ENCODE measurements at places on chromosomes 2 and 18.

DNA sequence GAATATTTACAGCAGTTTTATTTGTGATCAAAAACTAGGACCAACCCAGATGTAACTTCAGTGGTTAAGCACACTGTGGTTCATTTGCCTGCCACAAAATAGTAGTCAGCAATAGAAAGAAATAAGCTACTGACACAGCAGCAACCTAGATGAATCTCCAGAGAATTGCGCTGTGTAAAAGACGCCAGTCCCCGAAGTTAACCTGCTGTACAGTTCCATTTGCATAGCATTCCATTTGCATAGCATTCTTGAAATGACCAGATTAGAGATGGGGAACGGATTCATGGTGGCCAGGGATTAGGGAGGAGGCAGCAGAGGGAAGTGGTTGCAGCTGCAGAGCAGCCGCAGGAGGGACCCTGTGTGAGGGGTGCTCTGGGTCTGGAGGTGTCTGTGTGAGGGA lies 39.3 kb upstream of the NFATC1 start:
- H3K27ac ChIP-seq = no peak overlapping the region
- DNase-seq = no peak
- H3K4me1 ChIP-seq = no peaks in the 10 kb centered on the region
- H3K4me3 ChIP-seq = no peak overlapping the region

DNA sequence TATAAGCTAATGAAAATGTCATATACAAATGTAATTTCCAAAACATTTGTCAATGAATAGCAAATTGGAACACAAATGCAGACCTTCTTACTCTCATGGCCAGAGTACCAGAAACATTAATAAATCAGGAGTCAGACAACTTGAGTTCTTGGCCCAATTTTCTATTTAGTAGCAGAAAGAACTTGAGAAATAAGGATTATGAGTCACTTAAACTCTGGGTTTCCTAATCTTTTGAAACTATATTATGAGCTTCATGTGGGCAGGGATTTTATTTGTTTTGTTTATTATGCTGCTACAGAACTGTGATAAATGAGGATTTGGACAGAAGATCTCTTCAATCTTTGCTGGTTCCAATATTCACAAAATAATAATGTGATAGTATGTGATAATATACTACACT lies 686.7 kb downstream of the NR4A2 start:
- H3K27ac ChIP-seq = no peak overlapping the region
- H3K27me3 ChIP-seq = no peaks in the 10 kb centered on the region
- no peaks in the 10 kb centered on the region for H3K4me1 ChIP-seq
- no peak overlapping the region for H3K4me3 ChIP-seq

DNA sequence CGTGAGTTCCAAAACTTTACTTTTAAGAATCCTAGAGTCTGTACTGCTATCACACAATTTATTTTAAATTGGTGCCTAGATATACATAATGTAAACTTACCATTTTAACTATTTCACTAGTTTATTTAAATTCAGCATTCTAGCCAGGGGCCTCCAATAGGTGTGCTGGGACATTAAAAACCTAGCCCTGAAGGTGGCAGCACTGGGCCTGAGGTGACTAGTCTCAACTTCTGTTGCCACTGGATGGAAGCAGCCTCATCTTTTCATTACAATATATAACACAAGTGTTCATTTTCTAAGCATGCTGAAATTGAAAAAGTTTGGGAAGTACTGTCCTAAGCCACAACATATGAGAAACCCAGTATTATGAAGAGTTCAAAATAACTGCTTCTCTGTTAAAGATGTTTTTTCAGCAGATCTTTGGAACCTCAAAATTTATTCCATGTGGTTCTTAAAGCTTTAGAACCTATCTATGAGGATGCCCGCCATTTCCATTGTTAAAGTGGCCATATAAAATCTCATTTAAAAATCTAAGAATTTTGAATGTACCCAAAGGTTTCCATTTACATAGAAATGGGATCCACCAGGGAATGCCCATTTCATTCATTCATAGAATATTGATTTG lies 2.9 kb upstream of the RBBP8 start:
- H3K27me3 ChIP-seq = no peaks in the 10 kb centered on the region
- no peaks in the 10 kb centered on the region for H3K36me3 ChIP-seq
- peaks cover 8% of the 10 kb centered on the region for H3K4me1 ChIP-seq
- H3K27ac ChIP-seq = no peak overlapping the region
- peak; percentile 87 for DNase-seq

GRCh38 chr2:12429779-12430406 lies 286.8 kb upstream of the TRIB2 start:
- DNase-seq = no peak
- no peaks in the 10 kb centered on the region for H3K27me3 ChIP-seq
- no peak overlapping the region for H3K4me3 ChIP-seq
- no peaks in the 10 kb centered on the region for H3K36me3 ChIP-seq
- peaks cover 8% of the 10 kb centered on the region for H3K4me1 ChIP-seq
- H3K27ac ChIP-seq = no peak overlapping the region

GRCh38 chr2:45986509-45986908 lies 310.7 kb upstream of the EPAS1 start:
- no peaks in the 10 kb centered on the region for H3K36me3 ChIP-seq
- no peak overlapping the region for H3K27ac ChIP-seq
- H3K4me3 ChIP-seq = no peak overlapping the region
- H3K4me1 ChIP-seq = peaks cover 6% of the 10 kb centered on the region
- DNase-seq = no peak

DNA sequence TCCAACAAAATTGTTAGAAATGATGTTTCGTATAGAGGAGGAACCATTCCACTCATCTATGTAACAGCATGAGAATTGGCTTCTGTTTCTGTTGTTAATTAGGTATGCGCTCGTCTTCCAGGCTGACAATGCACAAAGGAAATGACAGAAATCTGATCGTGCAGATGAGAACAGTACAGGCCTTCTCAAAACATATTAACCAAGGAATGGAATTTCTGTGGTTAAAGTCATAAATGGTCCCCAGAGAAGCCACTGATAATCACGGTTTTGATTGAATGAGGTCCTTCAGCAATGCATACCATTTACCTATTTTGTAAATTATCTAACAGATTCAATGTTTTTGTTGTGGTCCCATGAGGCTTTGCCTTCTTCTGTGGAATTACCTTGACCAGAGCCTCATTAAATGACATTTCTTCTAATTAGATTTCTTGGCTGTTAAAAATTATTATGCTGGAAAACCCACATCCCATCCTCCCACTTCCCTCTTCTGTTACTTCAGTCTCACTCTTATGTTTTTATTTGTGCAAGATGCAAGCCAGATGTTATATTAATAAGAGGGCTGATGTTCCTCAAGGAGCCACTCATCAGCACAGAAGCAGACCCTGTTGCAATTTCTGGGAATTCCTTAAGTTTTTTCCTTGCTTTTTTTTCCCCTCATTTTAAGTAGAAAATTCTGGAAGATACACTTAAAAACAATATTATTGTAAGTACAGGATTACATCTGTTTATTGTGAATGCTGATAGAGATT lies 395.8 kb downstream of the PID1 start:
- no peak overlapping the region for H3K27ac ChIP-seq
- H3K36me3 ChIP-seq = no peaks in the 10 kb centered on the region
- H3K4me3 ChIP-seq = no peak overlapping the region
- no peak for DNase-seq
- no peaks in the 10 kb centered on the region for H3K27me3 ChIP-seq
- no peaks in the 10 kb centered on the region for H3K4me1 ChIP-seq

DNA sequence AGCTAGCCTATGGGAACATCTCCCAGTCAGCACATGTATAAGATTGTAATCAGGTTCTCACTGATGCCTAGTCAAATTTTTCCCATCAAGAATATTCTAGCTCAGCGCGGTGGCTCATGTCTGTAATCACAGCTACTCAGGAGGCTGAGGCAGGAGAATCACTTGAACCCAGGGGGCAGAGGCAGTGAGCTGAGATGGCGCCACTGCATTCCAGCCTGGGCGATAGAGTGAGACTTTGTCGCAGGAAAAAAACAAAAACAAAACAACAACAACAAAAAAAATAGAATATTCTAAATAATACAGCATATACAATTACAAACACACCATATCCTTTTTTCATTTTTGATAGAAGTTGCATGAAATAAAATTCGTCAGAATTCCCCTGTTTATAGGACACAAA lies 67.5 kb upstream of the MYCN start:
- H3K36me3 ChIP-seq = no peaks in the 10 kb centered on the region
- no peaks in the 10 kb centered on the region for H3K4me1 ChIP-seq
- no peaks in the 10 kb centered on the region for H3K27me3 ChIP-seq
- no peak overlapping the region for H3K27ac ChIP-seq

DNA sequence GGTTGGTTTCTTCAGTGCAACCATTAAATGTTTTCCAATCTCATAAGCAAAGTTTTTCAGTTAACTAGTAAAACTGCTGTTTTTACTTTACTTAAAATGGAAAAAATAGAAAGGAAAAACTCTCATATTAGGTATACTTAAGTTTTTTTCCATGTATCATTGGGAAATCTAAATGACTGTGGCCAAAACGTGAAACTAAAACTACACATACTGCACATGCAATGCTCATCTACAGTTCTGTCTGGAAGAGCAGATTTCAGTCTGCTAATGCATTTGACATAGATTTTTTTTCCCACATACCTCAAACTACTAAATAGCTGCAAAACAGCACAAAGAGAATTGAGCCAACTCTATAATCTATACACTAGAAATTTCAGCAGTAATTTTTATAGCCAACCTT lies 62.6 kb downstream of the COL5A2 start:
- no peaks in the 10 kb centered on the region for H3K36me3 ChIP-seq
- H3K27me3 ChIP-seq = no peaks in the 10 kb centered on the region
- H3K4me1 ChIP-seq = no peaks in the 10 kb centered on the region
- no peak overlapping the region for H3K27ac ChIP-seq
- H3K4me3 ChIP-seq = no peak overlapping the region

- no peak overlapping the region for H3K27ac ChIP-seq
- no peak overlapping the region for H3K4me3 ChIP-seq
- DNase-seq = no peak
- H3K27me3 ChIP-seq = no peaks in the 10 kb centered on the region
These were observed 62.8 kb upstream of the IKZF2 start for GRCh38 chr2:213214209-213214608.

DNA sequence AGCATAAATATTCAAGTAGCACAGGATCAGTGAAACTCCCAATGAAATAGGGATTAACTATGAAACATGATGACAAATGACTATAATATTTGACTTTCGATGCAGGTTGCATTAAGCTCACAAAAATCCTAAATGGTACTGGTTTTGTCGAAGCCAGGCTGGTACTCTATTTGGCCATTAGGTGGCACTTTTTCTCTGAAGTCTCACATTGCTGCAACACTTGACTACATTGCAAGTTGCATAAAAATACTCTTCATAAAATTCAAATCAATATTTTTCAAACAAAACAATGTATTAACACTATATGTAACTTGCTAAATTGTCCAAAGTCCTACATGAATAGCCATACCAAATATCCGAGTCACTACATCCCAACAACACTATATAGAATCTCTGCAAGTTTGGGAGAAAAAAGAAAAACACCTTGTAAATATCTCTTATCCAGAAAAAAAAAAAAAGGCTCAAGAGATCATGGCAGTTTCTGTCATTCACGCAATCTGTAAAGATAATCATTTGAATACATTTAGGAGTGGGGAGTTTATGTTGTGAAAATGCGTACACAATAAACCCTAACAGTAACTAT lies 9.5 kb downstream of the RTTN start:
- H3K4me3 ChIP-seq = no peak overlapping the region
- peaks cover 66% of the 10 kb centered on the region for H3K36me3 ChIP-seq
- no peak overlapping the region for H3K27ac ChIP-seq
- peak; percentile 48 for DNase-seq
- H3K27me3 ChIP-seq = no peaks in the 10 kb centered on the region
- H3K4me1 ChIP-seq = no peaks in the 10 kb centered on the region

GRCh38 chr2:231490801-231491200 lies 26.5 kb upstream of the NCL start:
- no peaks in the 10 kb centered on the region for H3K4me1 ChIP-seq
- H3K27ac ChIP-seq = no peak overlapping the region
- H3K4me3 ChIP-seq = no peak overlapping the region
- H3K36me3 ChIP-seq = no peaks in the 10 kb centered on the region
- DNase-seq = no peak

DNA sequence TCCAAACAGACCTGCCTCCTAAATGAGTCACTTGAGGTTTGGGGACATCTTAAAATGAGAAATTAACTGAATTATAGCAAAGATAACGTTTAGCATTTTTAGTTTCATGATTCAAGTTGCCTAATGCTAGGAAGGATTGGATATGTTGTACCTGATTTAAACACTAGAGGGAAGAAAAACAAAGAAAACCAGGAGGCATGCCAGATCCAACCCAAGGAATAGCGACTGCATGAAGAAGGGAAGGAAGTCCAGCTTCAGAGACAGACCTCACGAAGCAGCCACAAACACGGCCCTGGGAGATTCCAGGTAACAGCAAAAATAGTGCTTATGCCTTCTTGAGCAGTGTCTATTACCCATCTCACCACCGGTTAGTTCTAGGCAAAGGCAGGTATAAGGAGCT lies 499.9 kb upstream of the SPHKAP start:
- H3K4me1 ChIP-seq = no peaks in the 10 kb centered on the region
- no peak overlapping the region for H3K4me3 ChIP-seq
- no peaks in the 10 kb centered on the region for H3K36me3 ChIP-seq

- H3K36me3 ChIP-seq = no peaks in the 10 kb centered on the region
- no peaks in the 10 kb centered on the region for H3K27me3 ChIP-seq
- no peak overlapping the region for H3K27ac ChIP-seq
- H3K4me1 ChIP-seq = peaks cover 7% of the 10 kb centered on the region
- no peak for DNase-seq
These were observed 132.1 kb downstream of the CTIF start for GRCh38 chr18:48670751-48671560.

GRCh38 chr2:157620956-157621355 lies 7.7 kb downstream of the ACVR1C start:
- no peaks in the 10 kb centered on the region for H3K4me1 ChIP-seq
- no peak for DNase-seq
- H3K27me3 ChIP-seq = peaks cover 5% of the 10 kb centered on the region
- H3K4me3 ChIP-seq = no peak overlapping the region
- no peak overlapping the region for H3K27ac ChIP-seq

GRCh38 chr2:30796699-30797098 lies 10.5 kb downstream of the CAPN13 start:
- H3K4me3 ChIP-seq = no peak overlapping the region
- no peaks in the 10 kb centered on the region for H3K36me3 ChIP-seq
- no peaks in the 10 kb centered on the region for H3K4me1 ChIP-seq
- no peak for DNase-seq
- no peak overlapping the region for H3K27ac ChIP-seq
